Esophagus squamous epithelium (tissue), 5 donors: ENCODE measurements at places on chromosomes 7 and 10.

DNA sequence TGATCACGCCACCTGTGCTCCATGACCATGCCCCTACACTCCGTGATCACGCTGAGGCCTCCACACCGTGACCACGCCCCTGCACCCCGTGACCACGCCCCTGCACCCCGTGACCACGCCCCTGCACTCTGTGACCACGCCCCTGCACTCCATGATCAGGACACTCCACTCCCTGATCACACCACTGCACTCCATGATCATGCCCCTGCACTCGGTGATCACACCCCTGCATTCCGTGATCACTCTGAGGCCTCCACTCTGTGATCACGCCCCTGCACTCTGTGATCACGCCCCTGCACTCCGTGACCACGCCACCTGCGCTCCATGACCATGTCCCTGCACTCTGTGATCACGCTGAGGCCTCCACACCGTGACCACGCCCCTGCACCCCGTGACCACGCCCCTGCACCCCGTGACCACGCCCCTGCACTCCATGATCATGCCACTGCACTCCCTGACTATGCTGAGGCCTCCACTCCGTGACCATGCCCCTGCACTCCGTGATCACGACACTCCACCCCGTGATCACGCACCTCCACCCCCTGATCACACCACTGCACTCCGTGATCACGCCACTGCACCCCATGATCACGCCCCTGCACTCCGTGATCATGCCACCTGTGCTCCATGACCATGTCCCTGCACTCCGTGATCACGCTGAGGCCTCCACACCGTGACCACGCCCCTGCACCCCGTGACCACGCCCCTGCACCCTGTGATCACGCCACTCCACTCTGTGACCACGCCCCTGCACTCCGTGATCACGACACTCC lies 27.7 kb downstream of the STK32C start:
- H3K4me3 ChIP-seq: no peak overlapping the region
- no peaks in the 10 kb centered on the region for H3K4me1 ChIP-seq
- no peak for DNase-seq
- H3K27me3 ChIP-seq: no peaks in the 10 kb centered on the region

DNA sequence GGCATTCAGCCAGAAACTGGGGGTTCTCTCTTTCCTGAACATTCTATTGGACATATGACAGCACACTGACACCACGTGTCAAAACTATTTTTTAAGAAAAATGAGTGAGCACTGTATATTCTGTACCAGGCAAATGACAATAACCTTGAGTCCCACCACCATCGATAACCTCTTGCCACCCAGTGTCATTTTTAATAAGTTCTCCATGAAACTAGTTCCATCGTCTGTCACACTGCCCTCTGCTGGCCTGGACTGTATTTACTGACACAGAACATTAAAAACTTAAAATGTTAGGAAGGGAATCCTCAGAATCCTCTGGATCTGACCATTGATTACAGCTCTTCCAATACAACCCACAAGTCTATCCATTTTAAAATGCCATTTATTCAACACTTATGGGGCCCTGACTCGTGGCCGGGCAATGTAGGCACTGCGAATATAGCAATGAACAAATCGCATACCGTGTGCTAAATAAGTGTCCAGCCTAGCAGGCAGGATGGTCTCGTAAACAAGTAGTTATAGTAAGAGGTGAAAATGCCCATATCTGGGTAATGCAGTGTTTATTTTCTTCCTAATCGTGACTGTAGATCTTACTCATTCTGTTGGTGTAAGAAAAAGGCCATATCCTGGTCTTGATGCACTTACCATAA lies 35.9 kb upstream of the CACNB2 start:
- H3K27ac ChIP-seq: no peak overlapping the region
- H3K36me3 ChIP-seq: no peaks in the 10 kb centered on the region
- H3K4me3 ChIP-seq: no peak overlapping the region
- H3K27me3 ChIP-seq: no peaks in the 10 kb centered on the region
- H3K4me1 ChIP-seq: no peaks in the 10 kb centered on the region
- DNase-seq: no peak

GRCh38 chr7:157097569-157097968 lies 41.2 kb upstream of the UBE3C start:
- no peak overlapping the region for H3K27ac ChIP-seq
- H3K36me3 ChIP-seq: no peaks in the 10 kb centered on the region
- H3K27me3 ChIP-seq: no peaks in the 10 kb centered on the region
- no peaks in the 10 kb centered on the region for H3K4me1 ChIP-seq
- H3K4me3 ChIP-seq: no peak overlapping the region

DNA sequence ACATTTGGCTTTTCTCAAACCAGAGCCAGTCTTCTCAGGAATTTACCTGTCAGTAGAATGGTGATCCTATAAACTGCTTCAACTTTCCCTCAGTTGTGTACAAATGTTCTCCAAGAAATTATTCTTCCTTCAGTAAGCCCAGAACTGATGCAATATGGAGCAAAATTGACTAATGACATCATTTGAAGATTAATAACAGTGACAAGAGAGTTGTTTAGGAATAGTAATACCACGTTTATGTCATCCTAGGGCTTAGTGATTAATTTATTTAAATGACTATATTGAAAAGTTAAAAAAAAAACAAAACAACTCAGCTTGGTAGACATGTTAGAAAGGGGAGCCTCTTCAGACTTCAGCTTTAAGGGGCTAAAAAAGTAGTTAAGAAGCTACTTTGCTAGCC lies 933.2 kb downstream of the GATA3 start:
- no peaks in the 10 kb centered on the region for H3K4me1 ChIP-seq
- H3K27ac ChIP-seq: no peak overlapping the region
- no peaks in the 10 kb centered on the region for H3K36me3 ChIP-seq
- no peaks in the 10 kb centered on the region for H3K27me3 ChIP-seq
- no peak overlapping the region for H3K4me3 ChIP-seq

DNA sequence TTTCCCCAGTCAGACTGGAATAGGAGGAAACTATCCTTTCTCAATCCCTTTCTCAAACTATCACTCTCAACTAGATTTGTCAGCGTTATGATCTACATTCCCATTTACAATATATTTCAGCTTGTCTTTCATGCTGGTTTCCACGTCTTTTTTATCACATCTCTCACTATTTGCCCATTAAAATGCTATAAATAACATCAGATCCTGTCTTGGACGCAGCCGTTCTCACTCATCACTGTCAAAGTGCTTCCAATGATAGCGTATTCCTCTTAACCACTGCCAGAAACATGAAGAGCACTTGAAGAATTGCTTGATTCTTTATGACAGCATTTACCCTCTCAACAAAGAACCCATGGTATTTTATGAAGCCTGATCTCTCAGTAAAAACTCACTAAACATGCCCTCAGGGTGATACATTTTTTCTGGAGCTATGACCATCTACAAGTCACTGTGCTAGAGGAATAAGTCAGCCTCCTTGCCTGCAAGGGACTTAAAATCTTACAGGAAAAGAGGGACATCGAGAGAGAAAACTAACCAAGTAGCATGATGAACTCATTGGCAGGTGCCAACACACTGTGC lies 205.6 kb upstream of the PFKP start:
- H3K27ac ChIP-seq: no peak overlapping the region
- DNase-seq: no peak
- no peak overlapping the region for H3K4me3 ChIP-seq
- no peaks in the 10 kb centered on the region for H3K27me3 ChIP-seq
- no peaks in the 10 kb centered on the region for H3K4me1 ChIP-seq

DNA sequence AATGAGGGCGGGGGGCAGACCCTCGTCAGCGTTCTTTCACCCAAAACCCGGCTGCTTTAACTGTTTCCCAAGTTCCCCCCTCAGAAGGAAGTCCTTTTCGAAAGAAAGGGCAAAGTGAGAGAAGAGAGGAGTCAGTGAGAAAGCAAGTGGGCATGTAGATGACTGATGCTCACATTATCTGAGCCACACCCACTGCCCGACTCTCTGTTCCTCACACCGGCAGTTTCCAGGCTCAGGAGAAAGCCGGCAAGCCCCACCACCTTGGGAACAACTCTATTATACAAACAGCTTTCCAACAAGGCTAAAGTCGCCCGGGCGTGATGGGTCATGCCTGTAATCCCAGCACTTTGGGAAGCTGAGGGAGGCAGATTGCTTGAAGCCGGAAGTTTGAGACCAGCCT lies 23.1 kb downstream of the RCC1L start:
- DNase-seq: no peak
- no peak overlapping the region for H3K27ac ChIP-seq
- peaks cover 10% of the 10 kb centered on the region for H3K36me3 ChIP-seq
- H3K27me3 ChIP-seq: no peaks in the 10 kb centered on the region
- H3K4me3 ChIP-seq: no peak overlapping the region
- peaks cover 5% of the 10 kb centered on the region for H3K4me1 ChIP-seq

GRCh38 chr7:37784015-37784414 lies 64.4 kb upstream of the NME8 start:
- H3K36me3 ChIP-seq: no peaks in the 10 kb centered on the region
- H3K27me3 ChIP-seq: no peaks in the 10 kb centered on the region
- no peak overlapping the region for H3K27ac ChIP-seq
- H3K4me1 ChIP-seq: no peaks in the 10 kb centered on the region
- DNase-seq: no peak

DNA sequence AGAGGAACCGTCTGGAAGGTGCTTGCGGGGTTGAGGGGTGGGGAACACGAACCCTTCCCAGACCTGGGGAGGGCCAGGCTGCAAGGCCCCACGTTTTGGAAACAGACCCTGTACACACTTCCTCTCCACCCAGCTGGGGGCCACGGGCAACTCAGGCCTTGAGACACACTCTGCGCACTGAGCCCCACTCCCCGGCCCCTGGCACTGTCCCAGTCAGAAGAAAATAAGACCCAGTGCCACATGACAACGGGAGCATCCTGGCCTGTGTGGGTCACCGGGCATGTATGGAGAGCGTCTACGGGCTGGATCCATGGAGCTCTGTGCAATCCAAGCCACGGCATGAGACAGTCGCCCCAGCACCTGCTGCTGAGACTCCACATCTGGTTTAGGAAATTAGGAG lies 63.7 kb downstream of the CARD11 start:
- no peak for DNase-seq
- H3K27me3 ChIP-seq: no peaks in the 10 kb centered on the region
- H3K4me1 ChIP-seq: peaks cover 17% of the 10 kb centered on the region
- no peaks in the 10 kb centered on the region for H3K36me3 ChIP-seq

DNA sequence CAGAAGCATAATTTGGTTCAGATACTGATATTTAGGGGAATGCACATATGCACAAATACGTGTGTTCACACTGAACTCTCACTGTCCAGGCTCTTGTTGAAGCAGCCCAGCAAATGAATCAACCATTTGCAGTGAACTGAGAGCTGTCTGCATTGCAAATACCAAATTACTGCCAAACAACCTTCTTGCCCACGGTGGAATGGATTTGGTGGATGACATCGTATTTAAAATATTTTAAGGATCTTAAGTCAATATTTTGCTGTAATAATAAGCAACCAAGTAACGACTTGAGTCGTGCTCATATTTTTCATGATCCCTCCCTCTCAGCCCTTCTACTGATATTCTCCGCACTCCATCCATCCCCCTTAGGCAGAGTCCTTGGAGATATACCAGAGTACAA lies 107.9 kb upstream of the FEZF1 start:
- no peaks in the 10 kb centered on the region for H3K4me1 ChIP-seq
- no peaks in the 10 kb centered on the region for H3K36me3 ChIP-seq
- no peak overlapping the region for H3K27ac ChIP-seq
- no peaks in the 10 kb centered on the region for H3K27me3 ChIP-seq
- H3K4me3 ChIP-seq: no peak overlapping the region
